ENCODE measurements at places on chromosomes 12 and 14.

DNA sequence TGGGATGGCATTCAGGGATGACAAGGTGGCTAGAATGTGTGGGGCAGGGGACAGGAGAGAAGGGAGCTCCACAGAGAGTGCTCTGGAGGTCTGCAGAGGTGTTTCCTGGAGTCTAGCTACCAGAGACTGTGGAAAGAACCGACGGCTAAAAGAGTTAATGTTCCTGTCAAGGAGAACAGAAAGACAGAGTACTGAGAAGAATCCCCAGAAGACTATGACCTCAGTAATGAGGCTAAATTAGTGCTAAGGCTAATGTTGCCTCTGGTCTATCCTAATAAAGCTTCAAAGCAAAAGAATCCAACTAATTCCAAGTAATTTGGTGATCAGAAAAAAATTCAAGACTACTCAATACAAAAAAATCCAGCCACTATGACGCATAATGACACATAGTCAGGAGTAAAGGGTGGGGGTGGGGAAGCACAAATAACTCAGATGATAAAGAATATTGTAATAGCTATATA, 44.7 kb downstream of the FERMT2 start:
- DNase-seq = no peak

DNA sequence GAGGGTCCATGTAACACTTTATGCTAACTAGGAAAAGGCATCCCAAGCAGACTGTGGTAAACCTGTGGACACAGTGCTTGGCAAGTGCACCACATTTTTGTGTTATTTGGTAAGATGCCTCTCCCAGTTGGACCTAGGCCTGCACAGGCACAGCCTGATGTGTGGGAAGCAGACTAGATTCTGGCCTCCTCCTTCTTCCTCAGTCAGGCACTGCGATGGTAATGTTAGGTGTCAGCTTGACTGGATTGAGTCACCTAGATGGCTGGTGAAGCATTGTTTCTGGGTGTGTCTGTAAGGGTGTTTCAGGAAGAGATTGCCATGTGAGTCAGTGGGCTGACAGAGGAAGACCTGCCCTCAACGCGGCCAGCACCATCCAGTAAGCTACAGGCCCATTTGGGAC, 25.3 kb upstream of the RHOJ start:
- DNase-seq = no peak

DNA sequence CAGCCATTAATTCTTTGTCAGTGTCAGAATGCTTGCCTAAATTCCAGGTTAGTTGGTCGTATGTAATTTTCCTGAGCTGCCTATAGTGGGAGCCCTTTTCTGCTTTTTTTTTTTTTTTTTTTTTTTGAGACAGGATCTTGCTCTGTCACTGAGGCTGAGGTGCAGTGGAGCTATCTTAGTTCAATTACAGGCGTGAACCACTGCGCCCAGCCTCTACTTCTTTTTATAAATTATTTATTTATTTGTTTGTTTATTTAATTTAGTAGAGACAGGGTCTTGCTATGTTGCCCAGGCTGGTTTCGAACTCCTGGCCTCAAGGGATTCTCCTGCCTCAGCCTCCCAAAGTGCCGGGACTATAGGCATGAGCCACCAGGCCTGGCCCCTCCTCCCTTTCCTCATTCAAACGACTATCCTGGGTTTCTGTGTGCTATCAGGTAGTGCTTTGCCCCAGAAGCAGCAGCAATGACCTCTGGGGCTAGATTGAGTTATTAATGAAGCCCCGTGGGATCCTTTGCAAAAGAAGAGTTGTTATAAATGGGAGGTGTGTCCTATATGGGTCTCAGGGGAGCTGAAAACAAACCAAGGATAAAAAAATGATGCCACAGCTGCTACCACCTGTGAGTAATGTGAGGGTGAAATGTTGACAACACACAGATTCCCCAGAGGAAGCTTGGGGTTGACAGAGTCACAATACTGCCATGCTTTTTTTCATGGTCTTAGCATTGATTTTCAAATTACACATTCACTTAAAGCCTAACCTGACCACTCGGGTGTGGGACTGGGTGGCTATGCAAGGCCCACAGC, 34.6 kb upstream of the NFKBIA start:
- DNase-seq = no peak

GRCh38 chr12:51873251-51873994, 14.5 kb upstream of the ANKRD33 start:
- no peak for DNase-seq

- no peak for DNase-seq
These were observed 58.3 kb downstream of the CALM1 start for GRCh38 chr14:90455100-90455571.

- DNase-seq = no peak
These were observed 1.1 kb upstream of the KLHDC2 start for GRCh38 chr14:49766839-49767238.

DNA sequence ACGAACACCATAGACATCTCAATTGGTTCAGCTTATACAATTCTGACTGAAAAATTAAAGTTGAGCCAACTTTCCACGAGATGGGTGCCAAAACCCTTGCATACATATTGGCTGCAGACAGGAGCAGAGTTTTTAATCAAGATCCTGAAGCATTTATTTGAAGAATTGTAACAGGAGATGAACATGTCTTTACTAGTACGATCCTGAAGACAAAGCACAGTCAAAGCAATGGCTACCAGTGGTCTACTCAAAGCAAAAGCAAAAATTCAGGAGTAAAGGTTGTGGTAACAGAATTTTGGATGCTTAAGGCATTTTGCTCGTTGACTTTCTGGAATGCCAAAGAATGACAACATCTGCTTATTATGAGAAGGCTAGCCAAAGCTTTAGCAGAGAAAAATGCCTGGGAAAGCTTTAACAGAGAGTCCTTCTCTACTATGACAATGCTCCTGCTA, 20.7 kb downstream of the ZDHHC17 start:
- no peak for DNase-seq

GRCh38 chr14:21101802-21102413, 1.0 kb downstream of the TMEM253 start:
- no peak for DNase-seq

- DNase-seq = no peak
These were observed 460.8 kb downstream of the TMEM117 start for GRCh38 chr12:44296624-44297197.

DNA sequence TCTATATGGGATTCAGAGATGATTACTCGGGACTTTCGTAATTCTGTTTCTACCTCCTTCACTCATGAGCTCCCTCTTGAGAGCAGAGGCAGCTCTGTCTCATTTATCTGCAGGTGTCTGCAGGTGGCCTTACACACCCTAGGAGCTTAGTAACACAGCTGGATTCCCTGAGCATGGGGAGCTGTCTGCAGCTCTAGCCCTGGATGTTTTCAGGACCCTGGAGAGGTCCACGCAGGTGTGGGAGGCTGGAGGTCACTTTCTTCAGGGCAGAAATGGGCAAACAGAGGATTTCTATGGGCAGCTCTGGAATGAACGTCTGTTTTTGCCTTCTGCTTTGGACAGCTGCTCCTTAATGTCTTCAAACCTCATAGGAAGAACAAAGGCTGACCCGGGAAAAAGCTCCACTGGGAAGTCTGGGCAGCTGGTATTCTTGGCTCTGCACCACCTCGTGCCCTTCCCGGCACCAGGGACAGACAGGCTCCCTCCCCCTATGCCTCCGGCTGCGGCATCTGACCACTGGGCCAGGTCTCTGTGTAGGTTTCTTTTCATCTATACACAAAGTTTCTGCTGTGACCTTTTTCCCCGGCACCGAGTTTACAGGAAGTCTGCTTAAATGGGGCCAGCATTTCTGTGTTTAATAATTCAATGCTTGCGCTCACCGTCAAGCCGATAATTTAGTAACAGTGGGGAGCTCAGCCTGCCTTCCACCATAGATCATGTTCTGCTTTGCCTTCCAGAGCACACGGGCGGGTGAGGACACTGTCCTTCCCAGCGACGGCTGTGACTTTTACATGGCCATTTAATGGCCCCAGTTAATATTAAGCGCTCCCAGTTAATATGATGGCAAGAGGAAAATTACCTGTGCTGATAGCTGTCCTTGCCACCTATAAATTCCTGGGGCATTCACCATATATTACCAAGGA, 320.2 kb upstream of the SFSWAP start:
- DNase-seq = no peak

GRCh38 chr12:112907415-112908157, 824 bp downstream of the OAS1 start:
- DNase-seq = no peak

- no peak for DNase-seq
These were observed 19.9 kb downstream of the RIC8B start for GRCh38 chr12:106794369-106794768.

- no peak for DNase-seq
These were observed 5.4 kb upstream of the GSC start for GRCh38 chr14:94775091-94775870.

DNA sequence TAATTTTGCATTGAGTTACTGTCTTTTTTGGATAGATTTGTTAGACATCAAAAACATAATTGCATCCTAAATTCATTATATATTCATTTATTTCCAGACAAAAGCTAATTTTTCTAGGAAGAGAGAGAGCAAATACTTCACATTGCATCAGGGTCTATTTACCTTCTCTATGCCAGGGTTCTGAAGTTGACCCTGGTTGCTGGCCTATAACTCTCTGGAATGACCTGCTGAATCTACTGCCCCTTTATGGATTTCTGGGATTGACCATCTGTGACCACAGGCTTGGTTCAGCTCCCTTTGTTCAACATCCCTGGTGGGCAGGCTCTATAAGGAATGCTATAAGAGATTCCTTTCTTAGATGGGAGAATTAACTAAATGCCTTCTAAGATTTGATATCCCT, 414.8 kb upstream of the STXBP6 start:
- no peak for DNase-seq

DNA sequence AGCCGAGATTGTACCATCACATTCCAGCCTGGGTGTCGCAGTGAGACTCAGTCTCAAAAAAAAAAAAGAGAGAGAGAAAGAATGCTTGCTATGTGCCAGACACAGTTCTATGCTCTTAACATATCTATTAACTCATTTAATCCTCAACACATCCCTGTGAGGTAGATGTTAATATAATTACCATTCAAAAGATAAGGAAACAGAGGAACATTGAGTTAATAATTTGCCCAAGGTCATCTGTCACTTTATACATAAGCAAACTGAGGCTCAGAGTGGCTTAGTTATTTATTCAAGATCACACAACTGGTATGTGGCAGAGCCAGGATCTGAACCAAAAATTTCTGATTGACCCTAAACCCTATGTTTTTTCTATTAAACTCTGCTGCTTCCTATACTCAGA, 116.1 kb upstream of the BCAT1 start:
- DNase-seq = no peak

GRCh38 chr12:3098436-3098835, 21.3 kb downstream of the TSPAN9 start:
- DNase-seq = no peak

DNA sequence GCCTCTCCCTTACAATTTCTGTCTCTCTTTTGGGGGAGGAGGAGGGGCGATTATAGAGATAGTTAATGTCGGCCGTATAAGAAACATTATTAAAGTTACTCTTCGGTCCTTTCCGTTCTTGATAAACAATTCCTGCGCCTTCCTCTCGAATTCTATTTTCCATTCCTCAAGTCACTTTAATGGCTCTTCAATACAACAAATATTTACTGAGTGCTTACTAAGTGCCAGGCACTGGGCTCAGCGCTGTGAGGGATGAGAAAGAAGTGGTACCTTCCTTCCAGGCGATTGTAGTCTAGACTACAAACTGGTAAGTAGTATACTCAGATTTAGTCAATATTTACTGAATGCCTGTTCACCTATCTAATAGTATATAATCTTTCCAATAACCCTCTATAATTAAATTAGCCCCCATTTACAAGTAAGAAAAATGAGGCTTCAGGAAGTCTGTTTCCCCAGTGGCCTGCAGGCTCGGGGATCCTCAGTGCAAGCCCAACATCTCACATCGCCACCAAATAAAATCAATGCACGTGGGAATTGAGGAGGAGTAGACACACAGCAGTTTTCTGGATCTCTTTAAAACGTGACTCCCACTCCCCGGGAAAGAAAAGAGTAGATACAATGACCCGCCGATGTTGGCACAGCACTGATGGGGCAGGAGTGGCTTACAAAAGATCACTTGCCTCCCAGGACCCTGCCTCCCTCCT, 589 bp upstream of the ZNF219 start:
- DNase-seq = no peak

- DNase-seq = no peak
These were observed 75.1 kb upstream of the NUDT4 start for GRCh38 chr12:93302331-93303229.

- DNase-seq = no peak
These were observed 94.6 kb upstream of the SCAF11 start for GRCh38 chr12:46084666-46085631.

DNA sequence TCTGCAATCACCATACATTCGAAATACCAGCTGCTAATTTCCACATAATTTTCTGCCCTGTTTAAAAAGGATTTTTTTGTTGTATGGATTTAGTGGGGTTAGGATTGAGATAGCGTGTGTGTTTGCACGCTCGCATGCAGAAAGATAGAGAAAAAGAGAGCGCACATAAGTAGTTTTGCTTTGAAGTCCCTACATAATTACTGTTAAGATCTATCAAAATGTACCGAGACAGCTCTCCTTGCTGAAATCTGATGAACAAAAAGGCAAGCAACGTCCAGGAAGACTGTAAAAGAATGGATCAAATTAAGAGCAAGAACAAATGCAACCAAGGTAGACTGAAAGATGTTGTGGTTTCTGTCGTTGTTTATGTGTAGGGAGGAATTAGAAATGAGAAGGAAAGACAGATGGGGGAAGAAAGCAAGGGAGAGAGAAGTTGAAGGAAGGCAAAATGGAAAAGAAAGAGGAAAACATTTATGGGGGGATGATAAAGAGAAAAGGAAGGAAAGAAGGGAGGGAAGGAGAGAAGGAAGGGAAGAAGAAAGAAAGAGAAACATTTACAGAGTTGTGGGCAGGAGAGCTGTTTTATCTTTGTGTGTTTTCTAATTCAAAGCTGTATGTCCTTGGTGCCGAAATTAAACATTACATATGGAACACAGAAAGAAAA, 522.3 kb downstream of the MED13L start:
- DNase-seq = no peak

- no peak for DNase-seq
These were observed 450.5 kb upstream of the SYT1 start for GRCh38 chr12:78414071-78414470.

DNA sequence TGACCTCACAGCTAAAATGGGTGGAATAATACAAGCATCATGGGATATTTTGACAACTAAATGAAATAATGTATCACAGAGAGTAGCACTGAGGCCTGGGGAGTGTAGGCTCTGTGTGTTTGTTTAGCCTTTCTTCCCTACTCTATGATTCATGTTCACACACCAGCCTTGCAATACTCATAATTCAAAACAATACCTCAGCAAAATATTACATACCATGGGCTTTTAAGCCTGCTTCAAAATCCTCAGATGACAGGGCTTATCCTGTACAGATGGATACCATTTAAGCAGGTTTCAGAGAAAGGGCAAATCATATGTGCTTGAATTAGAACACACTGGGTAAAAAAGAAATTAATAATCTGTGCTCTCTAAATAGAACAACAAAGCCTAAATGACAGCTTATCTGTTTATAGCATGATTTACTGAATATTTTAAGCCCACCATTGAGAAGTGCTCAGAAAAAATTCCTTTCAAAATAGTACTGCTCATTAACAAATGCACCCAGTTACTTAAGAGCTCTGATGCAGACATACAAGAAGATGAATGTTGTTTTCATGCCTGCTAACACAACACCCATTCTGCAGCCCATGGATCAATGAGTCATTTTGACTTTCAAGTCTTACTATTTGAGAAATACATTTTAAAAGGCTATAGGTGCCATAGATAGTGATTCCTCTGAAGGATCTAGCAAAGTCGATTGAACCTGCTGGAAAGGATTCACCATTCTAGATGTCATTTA, 84.9 kb upstream of the ADAMTS20 start:
- no peak for DNase-seq

- no peak for DNase-seq
These were observed 12.1 kb downstream of the C14orf132 start for GRCh38 chr14:96051231-96051630.

GRCh38 chr14:101878822-101879528, 85.4 kb upstream of the DYNC1H1 start:
- DNase-seq = no peak
